Cortex of kidney (tissue), 1 donor: ENCODE measurements at places on chromosomes 4 and X.

- DNase-seq = no peak
Observed at GRCh38 chr4:150581641-150582051, 305 bp upstream of the MAB21L2 start.

DNA sequence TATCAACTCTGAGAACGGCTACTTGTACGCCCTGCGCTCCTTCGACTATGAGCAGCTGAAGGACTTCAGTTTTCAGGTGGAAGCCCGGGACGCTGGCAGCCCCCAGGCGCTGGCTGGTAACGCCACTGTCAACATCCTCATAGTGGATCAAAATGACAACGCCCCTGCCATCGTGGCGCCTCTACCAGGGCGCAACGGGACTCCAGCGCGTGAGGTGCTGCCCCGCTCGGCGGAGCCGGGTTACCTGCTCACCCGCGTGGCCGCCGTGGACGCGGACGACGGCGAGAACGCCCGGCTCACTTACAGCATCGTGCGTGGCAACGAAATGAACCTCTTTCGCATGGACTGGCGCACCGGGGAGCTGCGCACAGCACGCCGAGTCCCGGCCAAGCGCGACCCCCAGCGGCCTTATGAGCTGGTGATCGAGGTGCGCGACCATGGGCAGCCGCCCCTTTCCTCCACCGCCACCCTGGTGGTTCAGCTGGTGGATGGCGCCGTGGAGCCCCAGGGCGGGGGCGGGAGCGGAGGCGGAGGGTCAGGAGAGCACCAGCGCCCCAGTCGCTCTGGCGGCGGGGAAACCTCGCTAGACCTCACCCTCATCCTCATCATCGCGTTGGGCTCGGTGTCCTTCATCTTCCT is 2.7 kb downstream of the PCDH10 start:
- DNase-seq = no peak

DNA sequence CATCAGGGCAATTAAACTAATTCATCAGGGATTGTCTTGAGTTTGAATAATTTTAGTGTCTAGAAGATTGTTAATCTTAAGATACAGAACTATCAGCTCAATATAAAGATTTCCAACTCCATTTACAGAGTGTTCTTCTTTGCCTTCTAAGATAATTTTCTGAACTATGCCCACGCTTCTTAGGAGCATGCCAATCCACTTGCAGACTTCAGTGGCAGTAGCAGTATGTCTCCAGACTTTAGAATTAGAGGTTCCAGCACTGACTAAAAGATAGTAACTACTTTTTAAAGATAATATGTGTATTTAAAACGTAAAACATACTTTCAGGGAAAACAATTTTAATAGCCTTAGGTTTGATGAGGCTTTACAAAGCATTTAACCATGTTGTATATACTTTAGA is 34.2 kb upstream of the GALNT7 start:
- no peak for DNase-seq

- DNase-seq = no peak
Observed at GRCh38 chrX:38804682-38805431, 3.6 kb downstream of the MID1IP1 start.

DNA sequence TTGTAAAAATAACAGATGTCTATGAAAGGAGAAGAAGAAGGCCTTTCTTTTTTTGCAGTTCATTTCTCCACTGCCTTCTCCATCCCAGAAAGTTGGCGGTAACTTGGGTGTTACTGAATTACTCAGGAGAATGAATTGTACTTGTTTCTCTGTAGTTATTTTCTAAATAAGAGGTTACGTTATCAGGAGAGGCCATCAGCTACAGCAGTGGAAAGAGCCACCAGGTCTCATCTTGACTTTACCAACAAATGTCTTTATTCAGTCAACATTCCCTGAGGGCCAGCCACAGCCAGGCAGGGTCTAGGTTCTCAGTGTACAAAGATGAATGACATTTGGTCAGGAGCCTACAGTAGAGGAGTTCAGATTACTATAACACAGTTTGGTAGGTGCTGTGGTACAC is 8.1 kb downstream of the HADH start:
- no peak for DNase-seq

GRCh38 chrX:120262859-120263708 is 12.5 kb downstream of the ZBTB33 start:
- DNase-seq = no peak

GRCh38 chrX:48522291-48522690 is 683 bp downstream of the EBP start:
- DNase-seq = no peak

GRCh38 chr4:18798123-18798522 is 776.6 kb upstream of the LCORL start:
- DNase-seq = no peak

GRCh38 chr4:156169011-156169410 is 215.3 kb upstream of the CTSO start:
- DNase-seq = no peak

DNA sequence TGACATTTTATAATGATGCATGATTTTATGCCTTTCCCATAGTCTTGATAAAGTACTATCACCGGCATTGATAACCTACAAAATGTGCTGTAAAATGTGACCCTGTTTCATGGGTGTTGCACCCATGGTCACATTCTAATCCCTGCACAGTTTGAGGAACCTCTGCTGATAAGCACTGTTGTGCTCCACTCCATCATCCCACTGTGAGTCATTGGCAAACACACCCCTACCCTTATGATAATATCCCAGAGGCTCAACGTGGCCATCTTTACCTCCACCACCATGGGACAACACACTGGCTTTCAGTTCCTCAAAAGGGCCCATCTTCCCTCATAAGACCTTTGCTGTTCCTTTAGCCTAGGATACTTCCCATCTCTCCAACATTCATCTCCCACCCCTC is 32.0 kb upstream of the SGMS2 start:
- DNase-seq = no peak

DNA sequence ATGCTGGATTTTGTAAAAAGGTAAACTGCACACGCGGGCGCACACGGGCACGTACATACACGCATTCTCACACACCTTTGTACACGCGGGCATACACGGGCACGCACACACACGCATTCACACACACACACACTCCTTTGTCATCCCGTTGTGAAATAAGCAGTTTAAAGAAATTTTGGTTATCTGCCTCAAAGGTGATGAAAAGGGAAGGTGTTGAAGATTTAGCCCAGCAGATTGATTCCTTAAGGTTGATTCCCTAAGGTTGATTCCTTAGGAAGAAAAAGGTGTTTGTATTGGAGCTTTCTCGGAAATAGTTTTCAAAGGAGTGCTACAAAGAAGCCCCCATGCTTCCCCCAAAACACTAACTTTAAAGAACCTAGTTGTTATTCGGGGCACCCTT is 693 bp downstream of the ATP10D start:
- no peak for DNase-seq

DNA sequence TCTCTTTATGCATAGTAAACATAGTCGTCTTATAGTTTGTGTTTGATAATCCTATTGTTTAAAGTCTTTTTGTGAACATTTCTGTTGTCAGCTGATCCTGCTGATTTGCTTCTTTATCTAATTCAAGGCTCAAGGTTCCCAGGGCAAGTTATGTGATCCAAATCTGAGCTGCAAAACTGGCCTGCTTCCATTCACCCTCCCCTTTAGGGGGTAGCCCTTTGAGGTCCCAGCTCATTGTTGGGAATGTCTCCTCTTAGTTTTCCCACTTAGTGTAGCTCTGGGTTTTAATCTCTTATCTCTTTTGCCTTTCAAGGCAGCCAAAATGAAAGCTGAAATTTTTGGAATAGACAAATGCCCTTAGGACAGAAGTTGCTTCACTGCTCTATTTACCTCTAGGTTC is 40.2 kb upstream of the MAGED1 start:
- no peak for DNase-seq

GRCh38 chr4:135166661-135167060 is 965.1 kb upstream of the PABPC4L start:
- no peak for DNase-seq

- DNase-seq = no peak
Observed at GRCh38 chr4:113878668-113879067, 100.8 kb downstream of the ARSJ start.

DNA sequence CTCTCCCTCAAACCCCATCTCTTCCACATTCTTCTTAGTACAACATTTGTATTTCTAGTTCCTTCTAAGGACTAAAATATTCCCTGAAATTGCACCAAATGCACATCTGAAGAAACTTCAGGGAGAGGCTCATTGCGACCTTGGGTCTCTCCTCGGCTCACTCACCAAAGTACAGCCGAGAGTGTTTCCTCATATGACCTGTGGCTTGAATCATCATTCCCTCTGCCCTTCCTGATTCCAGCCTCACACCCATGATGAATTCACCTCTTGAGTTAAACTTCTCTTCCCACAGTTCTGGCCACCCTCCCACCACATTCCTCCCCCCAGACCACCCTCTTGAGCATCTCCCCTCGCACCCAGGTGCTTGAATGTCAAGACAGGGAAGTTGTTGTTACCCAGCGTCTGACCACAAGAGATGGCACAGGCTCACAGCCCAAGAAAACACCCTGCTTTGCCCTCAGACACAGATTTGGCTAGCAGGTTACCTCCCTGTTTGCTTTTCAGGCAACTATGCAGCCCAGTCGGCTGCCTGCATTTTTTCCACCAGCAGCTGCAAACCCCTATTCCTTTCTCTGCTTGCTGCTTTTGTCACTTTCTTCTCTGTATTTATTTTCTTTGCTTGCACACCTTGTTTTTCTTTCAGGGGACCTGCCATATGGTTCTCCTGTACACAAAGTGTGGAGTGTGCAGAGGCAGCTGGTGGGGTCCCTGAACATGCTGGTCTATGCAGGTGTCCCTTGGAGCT is 214.8 kb downstream of the SPATA18 start:
- DNase-seq = no peak

DNA sequence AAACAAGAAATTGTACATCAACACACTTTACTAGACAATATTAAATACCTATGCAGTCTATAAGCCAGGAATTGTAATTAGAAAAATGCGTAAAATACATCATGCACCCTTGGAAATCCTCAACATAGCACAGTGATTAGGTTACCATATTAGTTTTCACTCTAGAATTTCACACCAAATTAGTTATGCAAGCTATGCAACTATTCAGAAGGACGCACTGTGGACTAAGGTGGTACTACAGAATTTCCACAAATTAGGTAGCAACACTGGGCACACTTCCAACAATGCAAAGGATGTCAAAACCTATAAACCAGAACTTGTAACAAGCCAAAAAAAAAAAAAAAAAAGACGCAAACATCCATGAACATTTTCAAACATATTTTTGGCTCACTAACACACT is 71.1 kb upstream of the ZCCHC13 start:
- DNase-seq = no peak

GRCh38 chr4:94852616-94853015 is 94.9 kb downstream of the BMPR1B start:
- no peak for DNase-seq
